ENCODE measurements at places on chromosomes 2 and 18.

DNA sequence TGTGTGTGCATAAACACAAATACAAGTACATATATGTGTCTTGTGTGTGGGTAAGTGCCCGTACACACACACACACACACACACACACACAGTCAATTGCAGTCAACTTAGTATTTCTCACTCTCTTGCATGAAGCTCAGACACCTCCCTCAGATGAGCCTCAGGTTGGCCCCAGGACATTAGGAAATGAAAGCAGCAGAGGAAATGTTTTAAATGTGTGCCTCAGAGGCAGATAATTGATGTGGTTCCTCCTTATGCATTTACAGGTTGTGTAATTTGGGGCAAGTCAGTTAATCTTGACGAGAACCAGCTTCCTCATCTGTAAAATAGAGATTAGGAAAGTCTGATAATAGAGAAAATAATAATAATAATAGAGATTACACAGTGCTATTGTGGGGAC lies 814.0 kb upstream of the ID2 start:
- no peak for DNase-seq

- no peak for DNase-seq
Observed at GRCh38 chr2:18096836-18097405, 218.5 kb downstream of the KCNS3 start.

DNA sequence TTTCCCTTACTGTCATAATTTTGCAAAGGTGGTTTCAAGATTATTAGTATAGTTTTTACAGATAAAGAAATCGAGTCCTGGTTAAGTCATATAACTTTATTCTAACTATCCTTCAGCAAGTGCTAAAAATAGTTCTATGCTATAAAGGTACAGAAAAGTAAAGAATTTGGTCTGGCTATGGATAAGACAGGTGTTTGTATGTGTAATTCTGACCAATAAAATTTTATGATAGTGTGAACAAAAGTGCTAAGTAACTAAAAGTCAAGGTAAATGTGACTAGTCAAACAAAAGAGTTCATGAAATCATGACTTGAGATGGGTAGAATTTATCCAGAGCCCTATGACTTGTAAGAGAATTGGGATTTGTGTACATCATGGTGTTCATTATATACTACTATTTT lies 140.7 kb downstream of the COMMD1 start:
- DNase-seq = no peak

DNA sequence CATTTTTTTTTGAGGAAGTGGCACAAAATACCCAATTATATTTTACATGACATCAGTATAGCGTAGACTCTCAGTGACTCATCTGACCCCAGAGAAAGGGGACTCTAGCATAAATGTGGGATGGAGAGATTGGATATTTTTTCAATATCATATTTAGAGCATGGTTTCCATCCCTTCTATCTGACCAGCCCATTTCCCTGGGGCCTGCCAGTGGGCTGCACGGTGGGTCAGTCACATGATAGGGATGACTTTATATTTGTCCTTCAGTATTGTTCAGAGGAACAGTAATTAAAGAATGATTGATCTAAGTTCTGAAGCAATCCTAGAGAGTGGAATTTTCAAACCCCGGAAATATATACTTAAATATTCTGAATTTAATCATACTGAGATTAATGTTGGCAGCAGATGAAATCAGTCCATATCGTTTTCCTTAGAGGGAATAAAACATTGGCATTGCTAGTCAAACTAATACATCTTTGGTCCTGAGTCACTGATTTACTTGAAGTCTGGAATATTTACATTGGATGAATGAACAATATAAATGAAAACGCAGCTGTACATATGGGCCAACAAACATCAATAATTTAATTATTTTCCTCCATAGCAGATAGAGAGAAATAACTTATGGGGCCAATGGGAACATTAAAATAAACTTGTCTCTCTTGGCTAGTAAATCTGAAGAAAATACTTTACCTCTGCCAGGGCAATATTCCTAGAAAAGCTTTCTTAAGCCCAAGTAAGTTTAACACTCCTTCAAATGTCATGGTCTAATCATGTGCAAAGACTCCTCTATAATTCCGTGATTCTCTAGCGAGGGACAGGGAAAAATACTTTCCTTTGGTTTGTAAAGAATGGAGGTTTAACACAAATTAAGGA lies 563.6 kb upstream of the PKDCC start:
- DNase-seq = no peak

- DNase-seq = no peak
Observed at GRCh38 chr2:192122946-192123345, 71.8 kb downstream of the TMEFF2 start.

GRCh38 chr2:68537809-68538208 lies 70.4 kb downstream of the APLF start:
- DNase-seq = no peak

DNA sequence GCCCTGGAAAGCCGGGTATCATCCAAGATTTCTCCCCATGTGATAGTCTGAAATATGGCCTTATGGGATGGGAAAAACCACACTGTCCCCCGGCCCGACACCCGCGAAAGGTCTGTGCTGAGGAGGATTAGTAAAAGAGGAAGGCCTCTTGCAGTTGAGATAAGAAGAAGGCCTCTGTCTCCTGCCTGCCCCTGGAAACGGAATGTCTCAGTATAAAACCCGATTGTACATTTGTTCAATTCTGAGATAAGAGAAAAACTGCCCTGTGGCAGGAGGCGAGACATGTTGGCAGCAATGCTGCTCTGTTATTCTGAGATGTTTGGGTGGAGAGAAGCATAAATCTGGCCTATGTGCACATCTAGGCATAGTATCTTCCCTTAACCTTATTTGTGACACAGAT lies 26.8 kb downstream of the RUFY4 start:
- DNase-seq = no peak

GRCh38 chr18:67081482-67082211 lies 434.9 kb downstream of the DSEL start:
- no peak for DNase-seq

- no peak for DNase-seq
Observed at GRCh38 chr2:5328826-5329225, 363.4 kb upstream of the SOX11 start.

GRCh38 chr2:47155091-47155876 lies at the start of gene STPG4:
STPG4 (minus strand) TSS chr2:47155308; CDS start chr2:47155251, 57 bp downstream.
- DNase-seq = no peak

DNA sequence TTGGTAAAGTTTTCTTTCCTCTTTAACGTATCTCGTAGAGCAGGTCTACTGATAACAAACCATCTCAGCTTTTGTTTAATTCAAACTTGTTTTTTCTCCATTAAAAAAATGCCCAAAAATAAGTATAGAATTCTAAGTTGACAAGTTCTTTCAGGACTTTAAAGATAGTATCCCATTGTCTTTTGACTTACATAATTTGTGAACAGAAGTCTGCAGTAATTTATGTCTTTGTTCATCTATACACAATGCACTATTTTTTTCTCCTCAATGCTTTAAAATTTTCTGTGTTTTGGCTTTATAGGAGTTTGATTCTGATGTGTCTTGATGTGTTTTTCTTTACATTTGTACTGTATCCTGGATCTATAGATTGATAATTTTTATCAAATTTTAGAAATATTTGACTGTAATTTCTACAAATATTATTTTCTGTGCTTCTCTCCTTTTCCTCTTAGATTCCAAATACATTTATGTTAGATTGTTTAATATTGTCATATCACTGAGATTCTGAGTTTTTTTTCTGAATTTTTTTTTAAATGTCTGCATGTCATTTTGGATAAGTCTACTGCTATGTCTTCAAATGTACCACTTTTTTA lies 143.3 kb downstream of the FTCDNL1 start:
- DNase-seq = no peak

- DNase-seq = peak; percentile 42
Observed at GRCh38 chr2:183179156-183179555, 54.9 kb downstream of the NUP35 start.

DNA sequence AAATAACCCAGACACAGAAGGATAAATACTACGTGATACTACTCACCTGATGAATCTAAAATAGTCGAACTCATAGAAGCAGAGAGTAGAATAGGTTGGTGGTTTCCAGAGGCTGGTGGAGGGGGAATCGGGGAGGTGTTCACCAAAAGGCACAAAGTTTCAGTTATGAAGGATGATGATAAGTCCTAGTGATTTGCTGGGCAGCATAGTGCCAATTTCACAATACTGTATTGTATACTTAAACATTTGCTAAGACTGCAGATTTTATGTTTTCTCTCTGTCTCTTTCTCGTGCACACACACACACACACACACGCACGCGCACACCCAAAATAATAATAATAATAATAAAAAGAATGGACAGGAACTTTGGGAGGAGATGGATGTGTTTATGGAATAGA lies 220.3 kb upstream of the EPAS1 start:
- DNase-seq = no peak

DNA sequence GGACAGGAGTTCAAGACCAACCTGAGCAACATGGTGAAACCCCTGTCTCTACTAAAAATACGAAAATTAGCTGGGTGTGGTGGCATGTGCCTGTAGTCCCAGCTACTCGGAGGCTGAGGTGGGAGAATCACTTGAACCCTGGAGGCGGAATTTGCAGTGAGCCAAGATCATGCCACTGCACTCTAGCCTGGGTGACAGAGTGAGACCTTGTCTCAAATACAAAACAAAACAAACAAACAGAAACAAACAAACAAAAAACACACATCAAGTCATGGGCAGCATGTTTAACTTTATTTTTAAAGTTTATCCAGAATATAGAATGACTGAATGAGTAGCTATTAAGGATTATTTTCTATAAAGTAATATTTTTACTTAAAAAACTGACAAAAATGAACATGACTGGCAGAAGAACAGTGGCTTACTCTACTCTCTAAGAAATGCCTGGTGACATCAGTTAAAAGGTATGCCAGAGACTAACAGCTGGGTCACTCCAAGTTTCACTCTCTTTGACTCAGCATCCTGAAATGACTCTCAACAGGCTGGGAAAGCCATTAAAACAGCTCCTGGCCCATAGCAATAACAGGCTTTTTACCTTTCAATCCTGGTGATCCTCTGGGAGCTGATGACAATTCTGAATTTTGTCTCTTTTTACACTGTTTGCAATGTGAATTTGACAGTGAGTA lies 281.6 kb upstream of the STON1 start:
- DNase-seq = peak; percentile 79

DNA sequence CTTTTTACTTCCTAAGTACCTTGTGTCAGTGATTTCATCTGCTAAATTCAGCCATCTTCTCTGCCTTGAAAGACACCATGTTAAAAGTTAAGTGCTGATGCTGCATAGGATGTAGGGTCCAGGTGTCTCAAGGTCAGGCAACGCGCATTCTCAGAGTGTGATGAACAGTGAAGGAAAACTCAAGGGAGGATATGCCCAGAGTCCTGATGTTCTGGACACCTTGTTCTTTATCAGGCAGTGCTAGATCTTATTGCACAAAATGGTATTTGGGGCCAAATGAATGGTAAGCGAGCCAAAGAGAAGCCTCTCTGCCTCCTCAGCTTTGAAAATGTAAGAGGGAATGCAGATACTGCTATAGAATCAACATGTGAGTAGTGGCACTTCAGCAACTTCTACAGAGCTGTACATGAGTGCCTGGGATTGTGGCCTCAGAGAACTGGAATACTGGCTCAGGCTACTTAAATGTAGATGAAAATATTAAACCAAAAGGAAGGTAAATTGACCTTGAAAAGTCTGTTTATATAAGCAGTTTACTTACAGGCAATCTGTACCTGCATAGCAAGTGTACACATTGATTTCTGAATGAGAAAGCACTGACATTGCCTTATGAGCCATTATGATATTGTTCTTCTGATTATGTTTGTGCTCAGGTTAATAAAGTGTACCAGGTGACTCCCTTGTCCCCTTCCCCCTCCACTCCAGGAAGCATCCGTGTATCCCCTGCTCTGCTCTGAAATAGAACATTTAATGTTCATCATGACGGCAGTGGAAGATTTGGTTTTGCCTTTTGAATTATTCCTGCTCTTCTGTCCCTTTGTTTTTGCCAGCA lies 86.7 kb upstream of the RANBP2 start:
- no peak for DNase-seq

GRCh38 chr2:199019898-199020507 lies 437.7 kb downstream of the SATB2 start:
- peak; percentile 23 for DNase-seq

- DNase-seq = no peak
Observed at GRCh38 chr2:120958623-120959366, 223.1 kb downstream of the GLI2 start.

- no peak for DNase-seq
Observed at GRCh38 chr2:241499146-241499965, 9.0 kb downstream of the STK25 start.

GRCh38 chr18:55287149-55287806 lies 300.7 kb downstream of the TCF4 start:
- no peak for DNase-seq

DNA sequence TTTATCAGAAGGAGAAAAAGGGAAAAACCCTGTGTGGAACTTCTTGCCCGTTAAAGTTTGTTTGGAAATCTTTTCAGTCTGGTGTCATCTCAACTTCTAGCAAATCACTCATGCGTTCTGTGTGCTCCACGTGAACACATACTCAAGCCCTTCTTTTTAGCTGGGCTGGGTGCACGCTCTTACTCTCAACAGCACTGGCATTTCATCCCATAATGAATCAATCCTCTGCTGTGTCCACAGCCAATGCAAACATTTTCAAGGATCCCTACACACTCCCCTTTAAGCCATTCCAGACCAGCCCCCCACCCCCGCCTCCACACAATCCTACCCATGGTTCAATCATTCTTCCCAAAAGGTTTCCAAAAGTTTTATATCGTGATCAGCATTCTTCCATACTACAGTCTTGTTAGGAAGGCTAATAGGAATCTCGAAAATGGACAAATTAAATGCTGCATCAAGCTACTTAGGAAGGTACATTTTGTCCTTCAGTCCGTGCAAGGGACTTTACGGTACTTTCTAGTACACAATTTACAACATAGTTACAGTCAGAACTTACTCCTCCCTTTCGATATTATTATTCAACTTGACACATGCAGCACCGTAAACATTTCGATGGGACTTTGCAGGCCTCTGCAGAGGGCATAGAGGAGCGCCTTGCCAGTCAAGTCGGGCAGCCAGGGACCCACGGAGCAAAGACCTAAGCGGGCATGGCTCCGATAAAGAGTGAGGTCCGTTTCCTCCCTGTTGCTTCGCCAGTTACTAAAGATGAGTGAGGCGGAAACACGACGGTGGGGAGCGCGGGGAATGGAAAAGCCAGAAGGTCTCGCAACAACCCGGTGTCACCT lies 1.4 kb downstream of the PTGR3 start:
- DNase-seq = peak; percentile 44

DNA sequence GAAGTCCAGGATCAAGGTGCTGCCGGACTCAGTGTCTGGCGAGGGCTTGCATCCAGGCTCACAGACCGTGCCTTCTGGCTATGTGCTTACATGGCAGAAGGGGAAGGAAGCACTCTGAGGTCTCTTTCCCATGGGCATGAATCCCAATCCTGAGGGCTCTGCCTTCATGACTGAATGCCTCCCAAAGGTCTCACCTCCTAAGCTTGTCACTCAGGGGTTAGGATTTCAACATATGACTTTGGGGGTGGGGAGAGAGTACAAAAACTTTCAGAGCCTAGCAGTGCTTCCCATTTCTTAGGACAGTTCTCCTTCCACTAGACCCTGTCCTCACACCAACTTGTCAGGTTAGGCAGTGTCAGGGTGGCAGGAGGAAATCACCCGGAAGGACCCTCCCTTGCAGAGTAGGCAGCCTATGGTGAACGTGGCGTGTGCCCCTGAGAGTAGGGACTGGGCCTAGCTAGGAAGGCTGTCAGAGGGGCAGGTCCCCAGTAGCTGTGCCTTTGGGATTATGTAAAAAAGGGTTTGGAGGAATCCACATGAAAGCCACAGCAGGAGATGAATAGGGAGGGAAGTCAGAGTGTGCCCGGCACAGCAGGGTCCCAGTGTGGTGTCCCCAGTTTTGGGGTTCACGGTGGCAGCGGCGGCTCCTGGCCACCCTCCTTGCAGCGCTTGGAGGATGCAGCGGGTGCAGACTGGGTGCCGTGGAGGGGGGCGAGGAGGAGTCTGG lies 233.3 kb downstream of the LDLRAD4 start:
- DNase-seq = no peak
